Activated CD4-positive, alpha-beta memory T cell treated with anti-CD3 and anti-CD28 coated beads for 36 hours (primary cell): ENCODE measurements at places on chromosomes 12 and 14. TPM values are rescaled to one million over a fixed set of nuclear protein-coding genes. Genes with fewer than 3 reads are reported as not detected.

DNA sequence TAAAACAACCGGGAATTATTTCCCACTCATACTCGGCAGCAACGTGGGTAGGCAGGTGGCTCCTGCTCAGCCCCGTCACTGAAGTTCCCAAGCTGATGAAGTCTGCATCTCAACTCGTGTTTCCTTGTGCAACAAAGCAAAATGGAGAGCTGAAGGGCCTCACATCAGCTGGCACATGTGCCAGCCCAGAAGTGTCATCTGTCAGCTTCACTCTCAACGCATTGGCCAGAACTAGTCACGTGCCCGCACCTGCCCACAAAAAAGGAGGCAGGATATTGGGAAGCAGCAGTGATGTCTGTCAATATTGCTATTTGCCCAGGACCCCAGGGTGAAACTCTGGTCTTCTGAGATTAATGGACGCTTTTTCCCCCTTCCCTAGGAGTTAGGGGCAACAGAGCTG, 344.0 kb downstream of the BCL11B start:
- DNase-seq: no peak
- no peak overlapping the region for H3K4me3 ChIP-seq
- H3K4me1 ChIP-seq: peaks cover 50% of the 10 kb centered on the region
- no peaks in the 10 kb centered on the region for H3K36me3 ChIP-seq
- no peaks in the 10 kb centered on the region for H3K27me3 ChIP-seq

SIX6 gene
- not detected for total RNA-seq

- no peak overlapping the region for H3K4me3 ChIP-seq
- H3K27me3 ChIP-seq: peaks cover 76% of the 10 kb centered on the region
- peaks cover 3% of the 10 kb centered on the region for H3K4me1 ChIP-seq
Observed at GRCh38 chr14:36513451-36514277, 6.4 kb downstream of the NKX2-1 start.

LRFN5 gene
- not detected for total RNA-seq

ACSM4 gene
- not detected for total RNA-seq

- DNase-seq: peak; percentile 25
- H3K4me1 ChIP-seq: peaks cover 19% of the 10 kb centered on the region
- no peak overlapping the region for H3K27ac ChIP-seq
- no peaks in the 10 kb centered on the region for H3K36me3 ChIP-seq
Observed at GRCh38 chr14:97538749-97539410, 741.7 kb downstream of the VRK1 start.

GRCh38 chr12:120721866-120722265, 3.8 kb upstream of the ACADS start:
- no peak overlapping the region for H3K4me3 ChIP-seq
- no peak for DNase-seq
- peaks cover 17% of the 10 kb centered on the region for H3K4me1 ChIP-seq

GRCh38 chr14:72535485-72535884, 358.4 kb downstream of the DPF3 start:
- H3K36me3 ChIP-seq: peaks cover 2% of the 10 kb centered on the region
- DNase-seq: no peak
- H3K27me3 ChIP-seq: no peaks in the 10 kb centered on the region
- no peak overlapping the region for H3K27ac ChIP-seq
- peaks cover 43% of the 10 kb centered on the region for H3K4me1 ChIP-seq

EML1 gene
- 1.5 TPM for total RNA-seq

GPX2 gene
- not detected for total RNA-seq

OR6C65 gene
- not detected for total RNA-seq

KRT3 gene
- not detected for total RNA-seq

GRCh38 chr14:27391331-27391730, 793.5 kb upstream of the NOVA1 start:
- H3K27me3 ChIP-seq: no peaks in the 10 kb centered on the region
- H3K36me3 ChIP-seq: no peaks in the 10 kb centered on the region
- H3K4me3 ChIP-seq: no peak overlapping the region
- H3K27ac ChIP-seq: no peak overlapping the region

PRR4 gene
- total RNA-seq: not detected

DNA sequence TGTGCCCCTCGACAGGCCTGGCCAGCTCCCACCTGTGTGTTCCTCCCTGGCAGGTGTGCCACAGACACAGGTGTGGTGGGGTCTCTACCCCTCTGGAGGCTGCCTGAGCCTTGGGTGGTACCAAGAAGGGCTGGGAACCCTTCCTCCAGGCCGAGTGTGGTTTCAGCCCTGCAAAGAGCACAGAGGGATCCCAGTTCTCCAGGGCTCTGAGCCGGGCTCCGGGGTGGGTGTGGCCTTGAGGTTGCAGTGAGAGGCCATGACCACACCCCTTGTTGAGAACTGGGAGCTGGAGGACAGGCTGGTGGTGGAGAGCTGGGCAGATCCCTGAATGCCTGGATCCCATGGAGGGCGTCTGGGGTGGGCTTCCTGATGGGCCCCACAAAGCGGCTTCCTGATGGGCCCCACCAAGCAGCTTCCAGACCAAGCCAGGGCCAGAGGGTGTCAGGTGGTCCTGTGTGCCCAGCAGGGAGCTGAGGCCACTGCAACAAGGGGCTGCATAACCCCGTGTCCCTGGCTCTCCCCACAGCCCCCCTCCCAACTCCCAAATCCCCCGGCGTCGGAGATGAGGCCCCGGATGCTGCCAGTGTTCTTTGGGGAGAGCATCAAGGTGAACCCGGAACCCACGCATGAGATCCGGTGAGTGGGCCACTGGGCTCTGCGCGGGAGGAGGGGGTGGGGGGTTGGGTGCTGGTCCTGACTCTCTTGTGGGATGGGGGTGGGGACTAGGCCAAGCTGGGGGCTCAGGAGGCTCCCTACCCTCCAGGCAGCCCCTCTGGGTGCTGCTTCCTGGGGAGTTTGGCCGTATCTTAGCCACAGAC, 16.6 kb downstream of the RFLNA start:
- no peaks in the 10 kb centered on the region for H3K4me1 ChIP-seq
- H3K27me3 ChIP-seq: no peaks in the 10 kb centered on the region
- no peaks in the 10 kb centered on the region for H3K36me3 ChIP-seq

- DNase-seq: no peak
- no peak overlapping the region for H3K4me3 ChIP-seq
- H3K4me1 ChIP-seq: peaks cover 36% of the 10 kb centered on the region
- no peaks in the 10 kb centered on the region for H3K27me3 ChIP-seq
Observed at GRCh38 chr12:107351713-107352112, 258.4 kb upstream of the CRY1 start.

BICDL1 gene
- 155 TPM for total RNA-seq

PTPN21 gene
- not detected for total RNA-seq

- DNase-seq: no peak
- no peaks in the 10 kb centered on the region for H3K4me1 ChIP-seq
- no peak overlapping the region for H3K4me3 ChIP-seq
- no peak overlapping the region for H3K27ac ChIP-seq
- H3K36me3 ChIP-seq: no peaks in the 10 kb centered on the region
Observed at GRCh38 chr12:102426599-102427542, 53.5 kb downstream of the IGF1 start.

DNA sequence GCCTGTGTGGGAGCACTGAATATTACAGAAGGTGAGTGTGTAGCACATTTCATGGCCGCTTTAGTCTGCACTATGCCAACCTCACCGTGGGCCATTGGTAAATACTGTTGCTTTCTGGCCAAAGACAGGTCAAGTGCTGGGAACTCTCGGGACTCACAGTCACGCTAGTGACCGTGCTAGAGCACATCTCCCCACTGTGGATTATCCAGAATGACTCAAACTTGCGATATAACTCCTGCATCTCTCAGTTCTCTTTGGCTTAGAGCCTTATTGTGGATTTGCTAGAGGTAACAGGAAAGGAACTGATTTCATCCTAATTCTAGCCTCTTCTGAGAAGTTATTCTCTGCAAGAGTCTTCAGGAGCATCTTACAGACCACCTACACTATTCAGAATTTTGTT, 86.5 kb downstream of the DAD1 start:
- peaks cover 97% of the 10 kb centered on the region for H3K36me3 ChIP-seq
- H3K27ac ChIP-seq: peak overlapping the region; percentile 98
- DNase-seq: no peak
- peaks cover 35% of the 10 kb centered on the region for H3K4me1 ChIP-seq
- no peaks in the 10 kb centered on the region for H3K27me3 ChIP-seq

DNA sequence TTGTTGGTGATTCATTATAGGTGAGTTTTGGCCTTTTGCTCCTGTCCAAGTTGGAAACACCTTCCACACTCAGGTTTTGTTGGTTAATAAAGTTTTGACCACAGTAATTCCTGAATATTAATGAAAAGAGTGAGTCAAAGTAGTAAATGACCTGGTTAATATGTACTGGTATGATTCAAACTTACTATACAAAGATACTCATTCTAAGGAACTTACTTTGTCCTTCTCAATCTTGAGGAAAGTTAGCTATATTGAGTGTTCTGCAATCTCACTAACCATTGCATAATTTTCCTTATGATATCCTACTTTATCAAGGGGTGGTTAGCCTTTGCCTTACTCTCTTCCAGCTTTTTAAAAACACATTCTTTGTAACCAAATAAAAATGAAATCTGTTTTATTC, 20.9 kb upstream of the HECTD1 start:
- H3K27ac ChIP-seq: no peak overlapping the region
- H3K4me1 ChIP-seq: no peaks in the 10 kb centered on the region
- no peaks in the 10 kb centered on the region for H3K36me3 ChIP-seq
- DNase-seq: no peak
- no peaks in the 10 kb centered on the region for H3K27me3 ChIP-seq

DNA sequence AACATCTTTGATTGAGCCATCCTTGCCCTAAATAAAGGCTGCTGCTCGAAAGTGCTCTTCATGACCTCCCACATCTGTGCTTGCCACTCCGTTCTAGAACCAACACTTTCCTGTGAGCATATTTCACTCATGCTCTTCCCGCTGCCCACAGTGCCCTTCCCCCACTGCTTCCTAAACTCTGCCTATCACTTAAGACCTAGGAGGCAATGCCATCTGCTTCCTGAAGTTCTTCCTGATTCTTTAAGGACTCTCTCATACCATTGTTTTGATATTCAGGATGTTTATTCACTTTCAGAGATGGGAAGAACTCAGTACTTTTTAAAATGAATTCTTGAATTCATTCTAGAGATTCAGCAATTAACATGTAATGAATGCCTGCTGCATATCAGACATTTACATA, 49.9 kb downstream of the ZFYVE21 start:
- peaks cover 4% of the 10 kb centered on the region for H3K4me1 ChIP-seq
- DNase-seq: no peak
- no peaks in the 10 kb centered on the region for H3K36me3 ChIP-seq
- no peaks in the 10 kb centered on the region for H3K27me3 ChIP-seq
- no peak overlapping the region for H3K27ac ChIP-seq
- no peak overlapping the region for H3K4me3 ChIP-seq

DNA sequence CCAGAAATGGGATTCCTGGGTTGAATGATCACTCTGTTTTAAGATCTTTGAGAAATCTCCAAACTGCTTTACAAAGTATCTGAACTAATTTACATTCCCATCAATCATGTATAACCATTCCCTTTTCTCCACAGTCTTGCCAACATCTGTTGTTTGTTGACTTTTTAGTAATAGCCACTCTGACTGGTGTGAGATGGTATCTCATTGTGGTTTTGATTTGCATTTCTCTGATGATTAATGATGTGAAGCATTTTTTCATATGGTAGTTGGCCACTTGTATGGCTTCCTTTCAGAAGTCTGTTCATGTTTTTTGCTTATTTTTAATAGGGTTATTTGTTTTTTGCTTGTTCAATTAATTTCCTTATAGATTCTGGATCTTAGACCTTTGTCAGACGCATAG, 211.8 kb upstream of the AVPR1A start:
- no peak for DNase-seq
- H3K27ac ChIP-seq: no peak overlapping the region
- H3K4me3 ChIP-seq: no peak overlapping the region

GRCh38 chr14:48849741-48850322, 736.3 kb downstream of the RPS29 start:
- no peaks in the 10 kb centered on the region for H3K36me3 ChIP-seq
- no peaks in the 10 kb centered on the region for H3K27me3 ChIP-seq
- no peak for DNase-seq
- no peak overlapping the region for H3K4me3 ChIP-seq
- H3K27ac ChIP-seq: no peak overlapping the region

DNA sequence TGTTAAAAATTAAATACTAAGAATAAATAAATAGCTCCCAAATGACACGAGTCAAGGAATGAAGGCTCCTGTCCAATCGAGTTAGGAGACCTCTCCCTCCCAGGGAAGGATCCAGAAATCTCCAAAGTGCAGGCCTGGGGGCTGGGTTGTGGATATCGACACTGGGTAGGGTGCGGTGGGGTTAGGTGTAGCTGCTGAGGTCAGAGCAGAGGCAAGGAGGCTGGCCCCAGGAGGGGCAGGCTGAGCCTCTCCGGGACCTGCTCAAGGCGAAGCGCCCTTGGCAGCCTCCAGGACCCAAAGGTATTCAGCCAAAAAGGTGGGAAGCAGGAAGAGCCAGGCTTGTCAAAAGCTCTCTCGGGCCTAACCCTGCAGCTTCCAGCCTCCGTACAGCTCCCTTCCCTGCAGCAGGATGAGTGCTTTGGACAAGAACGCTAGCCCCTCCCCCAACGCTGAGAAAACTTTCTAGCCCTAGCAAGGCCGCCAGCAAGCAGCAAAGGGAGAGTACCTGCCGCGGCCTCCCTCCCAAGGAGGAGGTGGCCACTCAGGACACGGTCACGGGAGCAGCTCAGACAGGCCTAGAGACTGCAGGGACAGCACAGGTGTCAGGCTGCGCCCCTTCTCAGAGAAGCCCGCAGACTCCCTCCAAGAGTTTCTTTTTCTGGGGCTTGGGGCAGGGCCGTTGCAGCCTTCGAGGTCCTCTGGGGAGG, 3.7 kb upstream of the PNMA1 start:
- H3K36me3 ChIP-seq: peaks cover 44% of the 10 kb centered on the region
- DNase-seq: no peak
- peak overlapping the region; percentile 14 for H3K27ac ChIP-seq
- no peak overlapping the region for H3K4me3 ChIP-seq
- H3K4me1 ChIP-seq: peaks cover 13% of the 10 kb centered on the region
